ENCODE measurements at places on chromosomes 5 and 9.

DNA sequence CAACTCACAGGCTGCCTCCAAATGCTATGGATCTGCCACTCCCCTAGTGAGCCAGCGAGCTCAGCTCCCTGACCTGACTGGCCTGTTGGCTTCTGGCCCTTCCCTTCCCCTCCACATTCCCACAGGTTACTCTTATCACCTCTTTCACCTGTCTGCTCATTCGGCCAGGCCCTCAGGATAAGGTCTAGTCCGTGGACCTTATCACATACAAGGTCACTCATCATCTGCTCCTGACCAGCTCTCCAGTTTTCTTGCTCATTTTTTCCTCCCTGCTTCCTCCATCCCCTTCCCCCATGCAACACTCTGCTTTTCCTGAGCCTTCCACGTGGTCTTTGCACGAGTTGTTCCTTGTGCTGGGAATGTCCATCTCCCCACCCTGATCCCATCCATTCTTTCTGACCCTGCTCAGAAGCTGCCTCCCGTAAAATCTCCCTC lies 25.9 kb upstream of the NDST1 start:
- no peak for DNase-seq

DNA sequence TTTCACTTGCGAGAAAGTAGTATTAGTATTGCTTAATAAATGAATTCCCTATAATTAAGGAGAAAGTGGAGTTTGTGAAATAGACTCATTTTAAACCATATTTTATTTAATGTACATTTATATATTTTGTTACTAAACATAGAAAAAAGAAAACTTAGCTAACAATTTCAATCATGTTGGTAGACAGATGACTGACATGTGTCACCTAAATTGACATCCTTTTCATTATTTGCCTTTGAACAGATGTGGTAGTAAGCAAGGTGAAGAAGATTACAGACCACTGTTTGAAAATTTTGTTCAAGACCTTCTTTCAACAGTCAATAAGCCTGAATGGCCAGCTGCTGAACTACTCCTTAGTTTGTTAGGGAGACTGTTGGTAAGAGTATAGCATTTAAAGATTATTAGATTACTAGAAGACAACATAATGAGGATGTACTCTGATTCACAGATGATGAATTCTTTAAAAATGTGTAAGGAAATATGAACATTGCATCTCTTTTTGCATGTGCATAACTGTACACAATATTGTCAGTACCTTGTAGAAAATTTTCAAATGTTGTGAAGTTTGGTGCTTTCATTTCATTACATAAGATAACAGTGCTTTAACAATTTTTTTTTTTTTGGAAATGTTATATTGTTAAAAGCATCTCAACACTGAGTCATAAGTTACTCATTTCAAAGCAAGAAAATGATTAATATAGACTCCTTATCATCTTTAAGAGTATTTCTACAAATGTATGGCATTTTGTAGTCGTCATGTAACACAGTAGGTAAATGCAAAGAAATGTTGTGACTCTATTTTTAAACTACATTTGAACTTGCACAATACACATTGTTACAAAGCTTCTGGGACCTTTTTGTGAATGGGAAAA lies 139.5 kb downstream of the NIPBL start:
- no peak for DNase-seq

- no peak for DNase-seq
Measured at GRCh38 chr9:32899761-32900160, 101.7 kb downstream of the APTX start.

- DNase-seq, result no peak
Measured at GRCh38 chr5:150295741-150296486, 6.3 kb upstream of the CAMK2A start.

- no peak for DNase-seq
Measured at GRCh38 chr5:123527190-123527589, 15.2 kb downstream of the CSNK1G3 start.

- DNase-seq, result no peak
Measured at GRCh38 chr9:33193818-33194217, 26.7 kb upstream of the B4GALT1 start.

GRCh38 chr9:115374724-115375268 lies 256.8 kb upstream of the TNC start:
- DNase-seq, result no peak

DNA sequence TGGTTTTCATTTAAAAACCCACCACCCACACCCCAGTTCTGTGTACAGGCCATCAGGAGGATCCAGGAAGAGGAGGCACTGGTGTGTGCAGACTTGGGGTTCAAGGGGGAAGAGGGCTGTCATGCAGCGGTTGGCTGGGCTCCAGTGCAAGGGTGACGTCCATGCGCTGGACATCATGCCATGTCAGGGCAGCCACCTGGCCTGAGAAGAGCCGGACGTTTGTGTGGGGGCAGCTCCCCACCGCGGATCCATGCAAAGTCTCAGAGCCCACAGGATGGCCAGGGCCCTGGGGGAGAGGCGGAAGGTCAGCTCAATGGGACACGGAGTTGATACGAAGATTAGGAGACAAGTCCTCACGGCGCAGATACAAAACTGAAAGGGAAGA lies 11.1 kb downstream of the BRD9 start:
- DNase-seq, result no peak

- no peak for DNase-seq
Measured at GRCh38 chr9:99726758-99727157, 94.9 kb upstream of the NR4A3 start.

- DNase-seq, result no peak
Measured at GRCh38 chr9:81683238-81683637, 6.1 kb downstream of the TLE1 start.

DNA sequence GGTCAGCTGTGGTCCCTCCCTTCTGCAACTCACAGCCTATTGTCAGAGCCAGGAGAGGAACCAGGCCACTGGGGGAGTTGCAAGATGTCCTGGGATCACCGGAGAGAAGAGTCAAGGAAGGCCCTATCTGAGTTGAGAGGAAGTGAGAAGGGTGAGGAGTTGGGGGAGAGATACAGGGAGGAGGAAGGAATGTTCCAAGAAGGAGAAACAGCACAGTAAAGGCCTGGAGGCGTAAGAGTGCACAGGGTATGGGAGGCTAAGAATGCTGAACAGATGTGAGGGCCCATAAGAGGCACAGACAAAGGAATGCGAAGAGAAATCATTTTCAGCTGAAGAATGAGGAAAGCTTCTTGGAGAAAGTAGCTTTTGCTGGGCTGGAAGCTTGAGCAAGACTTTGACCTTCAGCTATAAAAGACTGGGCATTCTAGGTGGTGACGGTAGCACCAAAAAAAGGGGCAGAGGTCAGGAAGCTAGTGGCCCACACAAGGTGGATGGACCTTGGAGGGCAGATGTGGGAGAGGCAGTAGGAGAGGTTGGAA lies 21.6 kb upstream of the CSF1R start:
- no peak for DNase-seq

GRCh38 chr9:135602789-135603481 lies 36.4 kb downstream of the GLT6D1 start:
- DNase-seq, result peak; percentile 52

- no peak for DNase-seq
Measured at GRCh38 chr5:148438933-148439332, 55.2 kb downstream of the FBXO38 start.

GRCh38 chr9:114988962-114989599 lies 58.7 kb upstream of the TNFSF8 start:
- peak; percentile 23 for DNase-seq

- DNase-seq, result no peak
Measured at GRCh38 chr9:8864545-8864896, 1064.9 kb upstream of the DMAC1 start.

GRCh38 chr5:16570121-16570815 lies 46.5 kb downstream of the RETREG1 start:
- DNase-seq, result no peak

DNA sequence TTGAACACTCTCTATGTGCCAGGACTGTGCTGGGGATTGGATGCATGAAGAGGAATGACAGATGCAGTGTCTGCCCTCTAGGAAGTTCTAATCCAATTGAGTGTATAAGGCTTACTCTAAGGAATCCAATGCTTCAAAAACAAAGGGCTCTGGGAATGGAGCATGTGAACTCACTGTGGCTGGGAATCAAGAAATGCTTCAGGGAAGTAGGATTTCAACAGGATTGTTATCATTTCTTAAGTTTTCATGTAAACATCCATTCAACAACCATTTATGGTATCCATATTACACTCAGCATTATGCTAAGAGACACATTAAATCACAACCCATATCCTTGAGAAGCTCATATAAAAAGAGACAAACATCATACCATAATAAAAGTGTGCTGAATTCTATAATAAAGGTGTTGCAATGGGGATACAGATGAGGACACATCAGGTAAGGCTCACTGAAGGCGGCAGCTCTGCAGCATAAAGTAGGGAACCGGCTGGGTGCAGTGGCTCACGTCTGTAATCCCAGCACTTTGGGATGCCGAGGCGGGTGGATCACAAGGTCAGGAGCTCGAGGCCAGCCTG lies 11.3 kb downstream of the SIL1 start:
- no peak for DNase-seq

- no peak for DNase-seq
Measured at GRCh38 chr9:92384375-92384774, 20.0 kb downstream of the OGN start.

DNA sequence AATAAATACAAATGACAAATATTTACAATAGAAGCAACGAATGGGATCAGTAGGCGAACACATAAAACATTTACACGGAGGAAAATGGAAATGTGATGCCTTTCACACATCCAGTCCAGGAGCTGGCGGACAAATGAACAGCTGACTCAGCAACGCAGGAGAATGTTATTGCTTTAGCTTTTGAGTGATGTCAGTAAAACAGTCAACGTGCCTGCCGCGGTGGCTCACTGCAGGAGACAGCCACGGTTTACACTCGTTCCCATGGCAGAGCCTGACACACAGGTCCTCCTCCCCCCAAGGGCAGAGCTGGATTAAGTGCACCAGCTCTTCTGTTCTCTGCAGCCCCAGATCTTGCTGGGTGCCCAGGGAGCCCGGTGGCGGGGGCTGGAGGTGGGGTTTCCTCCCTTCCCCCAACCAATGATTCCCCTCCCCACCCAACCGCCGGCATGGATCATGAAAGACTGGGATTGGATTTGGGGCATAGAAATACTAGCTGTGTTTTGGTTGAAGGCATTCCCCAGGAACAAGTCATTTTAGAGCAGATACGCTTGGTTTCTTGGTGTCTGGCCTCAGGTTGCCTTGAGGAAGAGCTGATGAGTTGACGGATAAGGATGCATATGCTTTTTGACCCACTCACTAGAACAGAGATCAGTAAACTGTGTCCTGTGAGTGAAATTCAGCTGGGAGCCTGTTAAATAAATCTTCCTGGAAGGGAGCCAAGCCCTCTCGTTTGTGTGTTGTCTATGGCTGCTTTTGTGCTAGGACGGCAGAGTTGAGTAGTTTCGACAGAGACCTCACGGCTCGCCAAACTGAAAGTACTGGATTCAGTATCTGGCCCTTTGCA lies 12.5 kb downstream of the STC2 start:
- DNase-seq, result no peak

DNA sequence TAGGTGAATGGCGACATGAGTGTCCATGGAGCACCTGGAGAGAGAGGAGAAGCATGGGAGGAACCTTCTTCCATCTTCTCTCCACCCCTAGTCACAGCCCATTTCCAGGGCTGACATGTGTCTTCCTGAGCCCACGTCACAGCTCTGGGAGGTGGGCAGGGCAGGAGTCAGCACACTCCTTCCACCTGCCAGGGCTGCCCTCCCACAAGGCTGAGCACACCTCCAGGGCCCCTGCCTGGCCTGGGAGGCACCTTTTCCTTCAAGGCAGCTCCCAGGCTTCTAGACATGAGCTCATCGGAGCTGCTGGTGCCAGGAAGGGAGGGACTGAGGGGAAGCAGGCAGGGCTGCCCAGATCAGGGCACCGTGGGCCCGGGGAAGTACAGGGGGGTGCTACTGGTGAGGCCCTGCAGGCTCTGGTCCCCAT lies 13.6 kb upstream of the SYNPO start:
- DNase-seq, result no peak

DNA sequence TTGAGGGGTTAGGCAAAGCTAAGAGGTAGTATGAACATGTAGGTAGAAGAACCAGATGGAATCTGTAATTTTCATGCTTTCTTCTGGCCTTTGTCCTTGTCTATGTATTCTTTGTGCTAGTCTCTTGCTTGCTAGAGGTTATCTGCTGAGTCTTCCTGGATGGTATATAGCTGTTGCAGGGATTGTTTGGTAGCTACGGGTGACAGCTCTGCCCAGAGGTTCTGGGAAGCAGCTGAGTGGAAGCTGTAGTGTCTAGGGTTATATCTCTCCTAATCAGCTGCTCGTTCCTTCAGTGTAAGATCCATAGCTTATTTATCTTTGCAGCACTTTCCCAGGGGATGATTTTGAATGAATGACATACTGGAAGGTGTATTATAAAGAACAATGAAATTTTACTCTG lies 100.3 kb downstream of the ATG10 start:
- no peak for DNase-seq

DNA sequence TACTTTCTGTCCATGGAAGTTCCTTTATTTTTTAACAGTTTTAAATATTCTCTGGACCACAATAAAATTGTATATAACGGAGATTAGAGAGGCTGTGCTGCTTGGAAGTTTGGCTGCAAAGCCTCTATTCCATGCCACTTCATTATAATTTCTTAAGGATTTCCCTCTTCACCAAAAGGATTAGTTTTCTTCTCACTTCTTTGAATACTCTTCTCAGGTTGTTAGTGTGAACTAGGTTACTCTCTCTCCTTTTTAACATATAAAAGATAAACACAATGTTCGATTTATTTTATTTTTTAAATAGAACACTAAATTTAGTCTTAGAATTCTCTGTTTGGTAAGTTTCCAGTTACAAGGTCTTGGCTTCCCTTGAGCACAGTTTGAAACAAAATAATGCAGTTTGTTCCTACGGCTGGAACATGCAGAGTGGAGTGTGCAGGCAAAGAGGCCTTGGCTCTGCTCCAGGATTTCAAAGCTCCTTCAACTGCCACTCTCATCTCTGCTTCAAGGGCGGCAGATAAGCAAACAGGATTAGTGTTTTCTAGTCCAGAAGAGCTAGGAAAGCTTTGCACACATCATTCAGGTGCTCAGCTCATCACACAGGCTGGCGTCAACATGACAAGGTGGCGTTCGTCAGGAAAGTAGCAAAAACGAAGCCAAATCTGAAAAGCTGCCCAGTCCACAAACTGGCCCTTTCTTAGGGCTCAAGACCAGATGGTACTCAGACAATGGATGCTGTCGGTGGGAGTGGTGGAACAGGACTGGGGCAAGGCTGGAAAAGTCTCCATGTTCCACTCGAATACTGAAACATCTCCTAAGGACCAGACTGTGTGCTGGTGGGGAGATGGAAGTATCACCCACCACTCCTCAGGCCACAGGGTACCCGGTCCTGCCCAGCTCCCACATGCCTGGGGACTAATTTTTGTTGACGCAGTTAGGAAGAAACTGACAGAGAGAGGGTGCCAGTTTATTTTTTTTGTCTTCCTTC lies 286.6 kb downstream of the CRB2 start:
- DNase-seq, result no peak
